ENCODE measurements at places on chromosomes 7 and 10. TPM values are rescaled to one million over a fixed set of nuclear protein-coding genes. Genes with fewer than 3 reads are reported as not detected.

GRCh38 chr10:93762979-93763391 lies 5.2 kb downstream of the LGI1 start:
- DNase-seq, result no peak

- DNase-seq, result no peak
These were observed 32.3 kb downstream of the REEP3 start for GRCh38 chr10:63553473-63553872.

GRCh38 chr10:133286366-133286765 lies 9.7 kb upstream of the ADAM8 start:
- no peak for DNase-seq

GRCh38 chr10:123143162-123143824 lies 4.6 kb upstream of the HMX2 start:
- DNase-seq, result no peak

- no peak for DNase-seq
These were observed 319.1 kb downstream of the PTEN start for GRCh38 chr10:88182601-88182930.

DNA sequence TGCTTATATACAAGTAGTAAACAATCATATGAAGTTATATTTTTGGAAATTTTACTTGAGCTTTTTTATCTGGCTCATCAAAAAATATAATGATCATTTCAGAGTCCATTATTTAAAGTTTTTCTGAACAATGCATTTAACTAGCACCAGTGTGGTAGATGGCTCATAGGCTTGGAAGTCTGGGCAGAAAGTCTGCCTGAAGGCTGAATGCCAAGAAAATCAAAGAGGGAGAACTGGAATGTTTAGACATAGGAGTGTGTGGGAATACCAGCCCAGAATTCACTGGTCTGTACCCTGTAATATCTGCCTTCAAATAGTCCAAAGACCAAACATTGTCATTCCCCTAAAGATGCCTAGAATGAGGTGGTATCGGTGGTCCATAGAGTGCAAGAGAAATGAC lies 40.3 kb upstream of the ANK3 start:
- DNase-seq, result no peak

DNA sequence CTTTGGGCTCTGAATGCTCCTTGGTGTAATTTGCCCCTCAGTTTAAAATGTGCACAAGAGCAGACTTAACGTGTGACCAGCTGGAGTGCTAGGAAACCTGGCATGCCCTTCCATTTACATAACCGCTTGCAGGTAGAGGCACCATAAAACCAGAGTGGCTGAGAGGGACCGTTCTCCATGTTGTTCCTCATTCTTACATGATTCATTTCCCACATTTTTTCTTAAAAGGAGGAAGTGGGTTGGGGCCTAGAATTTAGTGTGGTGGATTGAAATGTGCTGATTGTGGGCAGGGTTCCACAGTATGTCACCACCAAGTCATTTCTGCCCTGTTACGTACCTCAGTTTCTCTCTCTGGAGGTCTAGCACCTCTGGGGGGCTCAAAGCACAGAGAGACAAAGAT lies 375.8 kb upstream of the VSTM2A start:
- DNase-seq, result no peak

DNA sequence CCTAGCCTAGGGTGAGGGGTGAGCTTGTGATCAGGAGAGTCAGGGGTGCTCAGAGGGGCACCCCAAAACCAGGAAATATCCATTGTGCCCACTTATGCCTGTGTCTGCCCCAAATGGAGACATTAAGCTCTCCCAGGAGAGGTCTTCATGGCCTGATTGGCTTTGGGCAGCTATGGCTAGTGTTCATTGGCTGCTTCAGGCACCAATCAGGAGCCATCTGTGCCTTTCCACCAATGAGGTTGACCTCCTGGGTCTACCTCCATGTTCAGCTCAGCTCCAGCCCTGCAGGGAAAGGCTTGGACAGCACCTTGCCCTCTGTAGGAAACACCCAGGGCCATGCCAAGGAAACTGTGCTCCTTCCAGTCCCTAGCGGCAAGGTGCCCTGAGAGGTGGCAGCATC lies 23.9 kb upstream of the HSPB1 start:
- DNase-seq, result no peak

LIPK gene
- not detected for polyA plus RNA-seq

STK31 gene
- polyA plus RNA-seq, result 1.6 TPM

IL2RA gene
- 0.27 TPM for polyA plus RNA-seq

CCT6A gene
- polyA plus RNA-seq, result 206 TPM

LUC7L2 gene
- polyA plus RNA-seq, result 179 TPM

DRGX gene
- not detected for polyA plus RNA-seq

WASHC2C gene
- polyA plus RNA-seq, result 61.9 TPM

CHAT gene
- not detected for polyA plus RNA-seq

ASB10 gene
- polyA plus RNA-seq, result 0.23 TPM

Measured in right lung (tissue), 10 donors.